ENCODE measurements at places on chromosomes 7 and 10.

DNA sequence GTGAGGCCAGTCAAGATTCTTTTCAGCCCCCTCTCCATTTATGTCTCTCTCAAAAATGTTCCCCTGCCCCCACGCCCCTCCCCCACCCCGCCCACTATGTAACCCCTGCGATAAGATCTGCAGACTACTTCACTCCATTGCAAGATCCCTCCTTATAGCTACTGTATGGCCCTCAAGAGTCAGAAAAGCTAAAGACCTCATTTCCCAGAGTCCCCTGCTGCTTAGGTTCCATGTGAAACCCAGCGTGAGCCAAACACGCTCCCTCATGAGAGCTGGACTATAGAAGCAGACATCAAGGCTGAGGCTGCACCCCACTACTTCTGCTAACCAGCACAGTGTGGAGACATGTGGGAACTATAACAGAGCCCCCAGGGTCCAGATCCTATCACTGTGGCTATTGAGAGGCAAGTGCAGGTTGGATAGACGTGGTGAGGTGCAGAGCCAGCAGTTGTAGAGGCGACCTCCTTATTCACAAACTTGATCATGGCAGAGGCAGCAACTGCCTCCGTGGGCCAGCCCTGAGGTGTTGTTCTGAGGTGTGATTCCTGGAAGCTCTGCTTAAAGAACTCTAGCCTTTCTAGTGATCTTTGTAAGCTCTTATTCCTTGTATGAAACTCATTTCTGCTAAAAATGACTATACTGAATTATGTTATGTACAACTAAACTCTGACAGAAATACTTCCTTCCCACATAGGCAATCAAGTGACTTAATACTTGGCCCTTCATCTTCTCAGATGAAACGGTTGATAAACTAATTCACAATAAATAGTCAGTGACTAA is 117.0 kb upstream of the ARID5B start:
- peak; percentile 39 for DNase-seq

DNA sequence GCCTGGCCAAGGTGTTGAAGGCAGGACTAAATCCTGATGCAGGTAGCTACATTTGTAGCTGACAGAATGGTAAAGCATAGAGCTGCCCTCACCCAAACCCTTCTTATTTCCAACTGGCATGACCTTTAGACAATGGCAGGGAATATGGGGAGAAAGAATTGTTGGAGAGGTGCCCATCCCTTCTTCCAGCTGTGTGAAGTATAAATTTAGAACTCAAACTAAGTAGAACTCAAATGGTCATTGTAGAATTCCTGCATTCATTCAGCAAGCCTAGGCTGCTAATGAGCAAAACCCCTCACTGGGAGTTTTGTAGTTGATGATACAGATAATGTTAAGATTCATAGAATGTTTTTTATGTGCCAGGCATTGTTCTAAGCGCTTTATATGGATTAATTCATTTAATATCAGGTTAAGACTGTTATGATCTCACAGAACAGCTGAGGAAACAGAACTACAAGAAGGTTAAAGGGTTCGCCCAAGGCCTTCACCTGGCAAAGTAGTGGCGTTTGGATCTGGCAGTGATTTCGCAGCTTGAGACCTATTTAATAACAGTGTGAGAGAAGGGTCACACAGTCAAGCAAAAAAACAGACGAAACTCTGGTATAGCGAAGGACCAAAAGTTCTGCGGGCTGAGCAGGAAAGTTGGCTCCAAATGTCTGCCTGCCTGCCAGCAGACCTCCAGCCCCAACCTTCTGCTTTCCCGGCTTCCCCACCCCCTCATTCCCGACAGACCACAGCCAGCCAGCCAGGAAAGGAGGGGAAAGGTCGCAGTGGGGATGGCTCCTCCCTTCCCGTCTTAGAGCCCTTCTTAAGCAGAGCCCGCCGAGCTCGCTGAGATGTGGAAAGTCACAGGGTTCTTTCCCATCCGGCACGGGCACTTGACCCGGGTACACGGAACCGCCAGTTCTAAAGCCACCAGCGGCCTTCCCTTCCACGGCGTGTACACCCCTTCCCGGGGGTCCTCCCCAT is 1.6 kb upstream of the HILPDA start:
- DNase-seq, result no peak

DNA sequence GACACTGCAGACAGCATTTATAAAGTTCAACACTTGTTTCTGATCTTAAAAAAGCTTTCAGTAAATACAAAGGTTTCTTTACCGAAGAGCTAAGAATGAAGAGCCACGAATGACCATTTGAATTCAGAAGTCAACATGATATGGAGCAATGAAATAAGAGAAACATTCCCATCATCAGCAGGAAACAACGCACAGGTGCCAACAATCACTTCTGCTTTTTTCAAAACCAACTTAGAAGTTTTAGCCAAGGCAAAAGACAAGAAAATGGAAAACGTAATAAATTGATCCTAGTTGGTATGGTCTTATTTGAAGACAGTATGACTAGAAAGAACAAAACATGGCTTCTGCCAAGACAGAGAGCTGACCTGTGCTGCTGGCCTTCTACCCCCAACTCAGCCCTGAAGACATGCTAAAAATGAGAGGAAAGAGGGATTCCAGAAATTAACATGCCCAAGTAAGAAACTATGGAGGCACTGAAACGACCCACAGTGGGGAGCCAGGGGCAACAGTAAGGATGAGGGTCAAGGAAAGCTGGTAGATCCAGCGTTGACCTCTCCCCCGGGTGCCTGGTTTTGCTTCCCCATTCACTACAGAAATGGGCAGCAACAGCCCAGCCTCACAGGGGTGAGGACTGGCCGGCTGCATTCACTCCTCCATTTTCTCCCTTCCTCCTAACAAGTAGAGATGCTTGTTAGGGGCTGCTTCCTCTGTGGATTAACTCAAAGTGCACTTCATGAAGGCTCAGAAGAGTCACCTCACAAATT is 30.1 kb downstream of the VPS41 start:
- no peak for DNase-seq

GRCh38 chr10:70433581-70434280 is 7.8 kb downstream of the NODAL start:
- DNase-seq, result no peak

DNA sequence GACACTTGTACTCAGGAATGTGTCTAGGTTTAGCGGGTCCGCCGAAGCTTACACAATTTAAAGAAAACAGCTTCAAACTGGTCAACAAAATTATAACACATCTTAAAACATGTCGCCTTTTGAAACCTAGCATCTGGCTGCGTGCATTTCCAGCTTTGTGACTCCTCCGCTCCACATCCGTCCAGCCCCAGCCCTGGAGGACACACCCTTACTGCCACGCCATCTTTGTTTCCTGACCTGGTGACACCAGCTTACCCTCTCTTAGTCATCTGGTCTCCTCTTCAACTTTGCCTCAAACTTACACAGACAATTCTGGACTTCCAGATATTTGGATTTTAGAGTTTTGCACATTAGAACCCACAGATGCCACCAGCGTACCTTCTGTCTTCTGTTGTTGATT is 198.7 kb upstream of the VSTM2A start:
- no peak for DNase-seq

DNA sequence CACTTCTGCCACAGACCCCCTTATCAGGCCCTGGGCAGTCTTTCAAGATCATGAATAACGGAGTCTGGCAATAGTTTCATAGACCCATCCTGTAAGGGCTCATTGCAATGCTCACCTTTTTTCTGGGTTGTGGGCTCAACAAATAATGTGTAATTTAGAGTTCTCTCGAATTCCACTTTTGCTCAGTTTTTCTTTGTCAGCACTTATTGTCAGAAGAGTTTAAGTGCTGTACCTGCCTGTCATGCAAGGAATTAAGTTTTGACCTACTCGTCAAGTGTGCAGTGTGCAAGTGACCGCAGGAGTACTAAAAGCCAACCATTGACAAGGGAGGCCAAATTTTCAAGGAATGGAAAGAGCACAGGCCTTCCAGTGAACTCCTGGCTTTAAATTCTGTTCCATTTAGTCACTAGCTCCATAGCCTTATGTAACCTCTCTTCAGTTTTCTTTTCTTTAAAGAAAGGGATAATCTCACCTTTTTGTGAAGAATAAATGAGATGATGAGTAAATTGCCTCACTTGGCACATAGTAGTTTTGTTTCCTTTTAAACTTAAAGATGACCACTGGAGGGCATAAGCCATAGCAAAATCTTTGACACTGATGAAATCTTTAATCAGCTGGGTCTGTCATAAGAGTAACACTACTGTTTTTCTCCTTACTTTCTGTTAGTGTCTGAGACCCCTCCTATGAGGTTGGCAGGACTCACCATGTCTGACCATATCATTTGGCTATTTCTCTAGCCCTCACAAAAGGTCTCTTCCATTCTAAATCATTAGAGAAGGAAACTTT is 313.3 kb downstream of the TYW1 start:
- DNase-seq, result no peak

DNA sequence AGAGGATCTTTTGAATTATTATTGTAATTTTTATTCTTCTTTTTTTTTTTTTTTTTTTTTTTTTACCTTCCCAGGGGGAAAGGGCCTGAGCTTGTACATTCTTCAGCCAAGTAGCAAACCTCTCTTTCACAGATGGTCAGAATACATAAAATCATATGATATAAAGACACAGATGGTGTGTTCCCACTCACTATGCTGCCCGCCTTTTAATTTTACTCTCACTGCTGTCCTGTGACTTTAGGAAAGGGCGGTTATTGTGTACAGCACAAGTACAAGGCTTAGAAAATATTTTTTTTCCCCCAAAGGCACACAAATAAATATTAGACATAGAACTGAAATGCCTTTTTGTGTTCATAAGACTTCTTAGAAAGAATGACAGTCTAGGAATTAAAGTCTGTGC is 213.6 kb downstream of the RPS24 start:
- no peak for DNase-seq

- peak; percentile 50 for DNase-seq
Measured at GRCh38 chr10:75395066-75395931, 6.3 kb downstream of the ZNF503 start.

GRCh38 chr7:115195208-115195607 is 273.3 kb downstream of the MDFIC start:
- no peak for DNase-seq

GRCh38 chr7:27910326-27910725 is 170.4 kb downstream of the TAX1BP1 start:
- DNase-seq, result no peak

DNA sequence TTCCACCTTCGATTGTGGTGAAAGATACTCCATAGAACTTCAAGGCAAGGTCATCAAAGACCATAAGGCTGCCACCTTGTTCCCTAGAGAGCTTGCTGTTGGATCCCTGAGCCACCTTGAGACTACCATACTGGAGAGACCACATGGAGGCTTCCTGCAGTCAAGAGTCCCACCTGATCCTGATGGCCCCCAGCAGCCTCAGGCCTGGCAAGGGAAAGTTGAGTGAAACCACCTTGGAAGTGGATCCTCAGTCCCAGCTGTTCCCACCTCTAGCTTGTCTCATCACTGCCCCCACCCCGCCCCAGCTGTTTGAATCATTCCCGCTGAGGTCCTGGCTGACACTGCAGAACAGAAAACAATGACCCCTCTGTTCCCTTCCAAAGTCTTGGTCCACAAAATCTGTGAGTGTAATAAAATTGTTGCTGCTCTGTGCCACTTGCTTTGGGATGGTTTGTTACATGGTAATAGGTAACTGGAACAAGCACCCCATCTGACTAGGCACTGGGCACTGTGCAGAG is 32.0 kb downstream of the PRLHR start:
- no peak for DNase-seq

DNA sequence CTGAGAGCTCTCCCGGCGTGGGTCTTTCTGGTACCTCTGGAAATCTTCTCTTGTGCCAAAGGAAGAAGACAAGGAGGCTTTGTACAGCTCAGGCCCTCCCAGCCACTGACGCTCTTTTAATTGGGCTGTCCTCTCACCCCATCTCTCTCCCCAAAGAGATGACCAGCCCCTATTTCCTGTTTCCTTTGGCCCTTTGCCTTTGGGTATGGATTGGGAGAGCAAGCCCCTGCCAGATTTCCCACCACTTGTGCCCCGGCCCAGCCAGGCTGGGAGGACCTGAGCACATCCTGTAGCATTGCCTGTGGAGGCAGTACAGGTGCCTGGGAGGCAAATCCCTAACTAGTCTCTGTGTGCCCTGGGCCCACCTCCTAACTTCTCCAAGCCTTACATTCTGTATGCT is 5.7 kb upstream of the PLAC9 start:
- DNase-seq, result no peak

GRCh38 chr7:2503056-2503941 is 16.3 kb upstream of the LFNG start:
- DNase-seq, result no peak

GRCh38 chr10:110667620-110668343 is 23.6 kb downstream of the RBM20 start:
- no peak for DNase-seq

DNA sequence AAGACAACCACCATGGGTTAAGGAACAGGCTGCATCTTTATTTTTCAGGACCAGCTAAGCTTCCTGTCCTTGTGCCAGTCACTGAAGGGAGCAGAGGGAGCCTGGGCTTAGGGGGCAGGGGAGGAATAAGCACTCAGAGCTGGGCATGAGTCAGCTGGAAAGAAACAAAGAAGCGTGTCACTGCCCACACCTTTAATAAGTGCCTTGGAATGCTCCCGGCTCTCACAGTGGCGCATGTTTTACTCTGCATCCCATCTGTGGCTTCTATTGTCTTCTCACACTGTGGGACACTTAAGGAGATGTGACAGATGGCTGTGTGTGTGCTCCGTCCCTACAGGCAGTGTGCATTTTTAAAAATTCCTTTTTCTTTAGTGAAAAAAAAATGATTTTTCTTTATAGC is 71.7 kb downstream of the MTURN start:
- DNase-seq, result no peak

- peak; percentile 82 for DNase-seq
Measured at GRCh38 chr7:99997545-99998137, 17.8 kb upstream of the ZKSCAN1 start.
